ENCODE measurements at places on chromosomes 4 and X.
A peak's percentile ranks its signal among the peaks of the same experiment; 100 is the strongest.

- no peak for DNase-seq
Measured at GRCh38 chrX:13658602-13659001, 5.7 kb downstream of the TCEANC start.

GRCh38 chr4:89312066-89312465 lies 4.5 kb upstream of the GPRIN3 start:
- no peak for DNase-seq

DNA sequence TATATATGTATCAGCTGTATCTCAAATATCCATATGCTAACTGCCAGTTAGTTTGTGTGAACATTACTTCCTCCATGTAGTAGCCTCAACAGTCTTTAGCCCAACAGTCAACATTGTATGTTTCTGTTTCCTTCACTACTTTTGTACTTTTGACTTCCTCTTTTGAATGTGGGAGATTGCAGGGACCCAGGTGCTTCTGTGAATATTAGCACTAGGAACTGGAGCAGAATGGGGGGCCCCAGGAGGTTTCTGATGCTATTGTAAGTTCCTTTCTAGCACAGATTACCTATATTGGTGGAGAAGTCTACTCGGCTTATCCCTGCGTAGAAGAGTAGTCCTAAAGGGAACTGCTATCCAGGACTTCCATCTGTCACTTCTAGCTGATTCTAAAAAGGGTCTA lies 2.3 kb downstream of the PLAC8 start:
- DNase-seq, result no peak

DNA sequence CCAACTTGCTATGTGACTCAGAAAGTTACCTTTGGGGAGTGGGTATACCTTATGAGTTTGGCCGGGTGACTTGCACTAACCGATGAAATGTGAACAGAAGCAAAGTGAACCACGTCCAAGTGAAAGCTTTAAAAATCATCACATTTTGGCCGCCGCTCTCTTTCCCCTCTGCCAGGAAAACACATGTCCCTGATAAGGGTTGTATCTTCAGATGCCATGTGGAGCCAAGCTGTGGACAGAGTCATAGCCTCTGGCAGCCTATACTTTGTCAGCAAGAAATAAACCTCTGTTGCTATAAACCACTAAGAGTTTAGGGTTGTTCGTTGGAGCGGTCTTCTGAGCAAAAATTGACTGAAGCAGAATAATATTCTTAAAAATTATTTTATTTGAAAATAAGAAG lies 92.3 kb downstream of the PRDM5 start:
- no peak for DNase-seq

DNA sequence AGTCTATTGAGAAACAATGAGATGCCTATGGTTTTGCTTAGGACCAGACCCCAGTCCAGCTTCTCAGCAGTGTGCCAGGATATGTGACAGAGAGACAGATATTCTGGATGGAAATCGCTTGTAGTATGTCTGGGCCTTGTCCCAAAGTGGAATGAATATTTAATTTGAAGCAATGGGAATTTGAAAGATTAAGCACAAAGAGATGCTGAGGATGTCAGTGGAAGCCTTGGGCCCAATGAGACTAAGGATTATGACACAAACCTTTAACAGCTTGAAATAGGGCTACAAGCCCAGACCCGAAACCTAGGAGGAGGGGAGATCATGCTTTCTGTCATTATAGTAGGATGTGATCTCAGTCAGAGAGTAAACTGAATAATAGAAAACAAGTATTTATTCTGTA lies 459.2 kb downstream of the FAT4 start:
- no peak for DNase-seq

DNA sequence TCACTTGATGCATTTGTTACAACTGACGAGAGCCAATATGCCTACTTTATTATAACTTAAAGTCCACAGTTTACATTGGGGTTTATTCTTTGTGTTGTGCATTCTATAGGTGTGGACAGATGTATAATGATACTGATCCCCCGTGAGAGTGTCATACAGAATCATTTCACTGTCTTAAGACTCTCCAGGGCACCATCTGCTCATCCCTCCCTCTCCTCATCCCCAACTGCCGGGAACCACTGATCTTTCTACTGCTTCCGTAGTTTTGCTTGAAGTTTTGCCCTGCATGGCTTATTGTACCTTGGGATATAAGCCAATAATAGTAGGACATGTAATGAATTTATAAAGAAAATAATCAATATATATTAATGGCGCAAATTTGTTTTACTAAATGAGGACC lies 137.8 kb upstream of the MSX1 start:
- DNase-seq, result no peak

DNA sequence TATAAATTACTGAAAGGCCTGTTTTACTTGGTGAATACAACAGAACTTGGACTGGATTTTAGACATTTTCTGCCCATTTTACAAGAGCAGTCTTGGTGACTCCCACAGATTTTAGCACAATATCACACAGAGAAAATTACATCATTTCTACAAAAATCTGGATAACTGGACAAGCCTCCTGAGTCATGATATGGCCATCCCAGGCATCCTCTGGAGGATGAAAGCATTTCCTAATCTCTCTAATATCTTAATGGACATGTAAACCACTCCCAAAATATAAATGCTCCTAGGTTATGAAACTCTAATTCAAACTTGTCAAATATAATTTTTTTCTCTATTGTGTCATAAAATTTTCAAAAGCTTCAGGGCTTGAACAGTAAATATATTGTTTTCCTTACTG lies 1170.8 kb upstream of the PCDH7 start:
- no peak for DNase-seq

- no peak for DNase-seq
Measured at GRCh38 chr4:121252224-121252806, 88.2 kb upstream of the TNIP3 start.

DNA sequence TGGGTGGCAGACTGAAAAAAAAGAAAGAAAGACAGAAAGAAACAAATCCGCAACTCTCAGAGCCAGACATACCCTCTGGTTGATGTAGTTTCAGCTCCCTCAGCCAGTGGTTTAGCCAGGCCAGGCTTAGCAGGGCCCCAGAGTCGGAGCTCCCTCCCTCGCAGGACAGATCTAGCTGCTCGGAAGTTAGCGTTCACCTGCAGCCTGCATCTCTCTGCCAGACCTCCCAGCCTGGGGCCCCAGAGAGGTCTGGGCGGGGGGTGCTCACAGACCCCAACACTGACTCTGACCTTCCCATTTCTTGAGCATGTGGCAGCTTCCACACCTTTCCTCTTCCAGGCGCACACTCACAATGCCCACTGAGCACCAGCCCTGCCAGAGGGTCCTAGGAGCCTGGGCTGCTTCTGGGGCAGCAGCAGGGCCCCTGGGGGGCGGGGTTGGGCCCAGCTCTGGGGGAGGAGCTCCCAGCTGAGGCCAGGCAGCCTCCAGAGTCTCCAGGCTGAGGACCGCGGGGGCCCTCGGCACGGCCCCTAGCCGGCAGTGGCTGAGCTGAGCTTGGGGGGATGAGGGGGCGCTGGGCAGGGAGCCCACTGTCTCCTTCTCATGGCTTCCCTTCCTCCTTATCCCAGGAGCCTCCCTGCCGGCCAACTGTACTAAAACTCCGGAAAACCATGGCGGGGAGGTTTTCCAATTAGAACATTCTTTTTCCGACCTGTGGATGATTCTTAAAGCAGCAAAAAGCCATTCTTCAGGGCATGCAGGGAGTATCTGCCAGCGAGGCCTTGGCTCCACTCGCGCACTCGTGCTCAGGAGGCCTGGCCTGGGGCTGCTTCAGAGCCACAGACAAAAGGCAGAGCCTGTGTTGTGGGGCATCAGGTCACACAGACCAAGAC lies 4.6 kb upstream of the ZNF185 start:
- DNase-seq, result no peak

DNA sequence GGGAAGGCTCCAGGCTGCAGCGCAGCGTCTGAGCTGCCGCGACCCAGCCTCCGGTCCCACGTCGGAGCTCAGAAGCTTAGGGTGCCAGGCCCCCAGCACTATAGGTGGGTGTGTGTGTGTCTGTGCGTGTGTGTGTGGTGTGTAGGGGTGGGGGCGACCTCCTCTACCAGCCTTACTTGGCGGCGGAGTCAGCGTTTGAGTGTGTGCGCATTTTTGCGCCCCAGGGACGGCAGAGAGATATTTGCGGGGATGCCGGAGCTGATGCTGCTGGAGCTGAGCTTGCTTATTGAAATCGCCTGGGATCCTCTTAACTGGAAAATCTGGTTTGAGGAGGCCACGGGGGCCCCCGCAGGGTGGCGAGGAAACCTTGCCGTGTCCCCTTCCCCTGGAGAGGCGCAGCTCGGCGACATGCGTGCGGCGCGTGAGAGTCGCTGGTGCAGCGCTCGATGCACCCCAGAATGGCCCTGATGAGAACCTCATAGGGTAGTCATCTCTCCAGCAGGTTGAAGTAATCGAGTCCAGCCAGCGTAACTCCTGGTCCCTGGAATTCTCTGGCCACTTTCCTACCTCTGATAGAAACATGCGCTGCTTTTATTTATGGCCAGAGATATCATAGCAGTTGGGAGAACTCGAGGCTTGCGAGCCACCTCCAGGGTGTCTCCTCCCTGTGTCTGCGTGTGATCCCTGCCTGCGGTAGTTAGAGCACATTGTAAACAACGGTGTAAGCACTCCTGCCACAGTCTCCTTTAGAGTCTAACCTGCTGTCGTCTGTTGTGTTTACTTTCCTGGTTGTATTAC lies 2.7 kb downstream of the ADGRL3 start:
- DNase-seq, result peak; percentile 46

DNA sequence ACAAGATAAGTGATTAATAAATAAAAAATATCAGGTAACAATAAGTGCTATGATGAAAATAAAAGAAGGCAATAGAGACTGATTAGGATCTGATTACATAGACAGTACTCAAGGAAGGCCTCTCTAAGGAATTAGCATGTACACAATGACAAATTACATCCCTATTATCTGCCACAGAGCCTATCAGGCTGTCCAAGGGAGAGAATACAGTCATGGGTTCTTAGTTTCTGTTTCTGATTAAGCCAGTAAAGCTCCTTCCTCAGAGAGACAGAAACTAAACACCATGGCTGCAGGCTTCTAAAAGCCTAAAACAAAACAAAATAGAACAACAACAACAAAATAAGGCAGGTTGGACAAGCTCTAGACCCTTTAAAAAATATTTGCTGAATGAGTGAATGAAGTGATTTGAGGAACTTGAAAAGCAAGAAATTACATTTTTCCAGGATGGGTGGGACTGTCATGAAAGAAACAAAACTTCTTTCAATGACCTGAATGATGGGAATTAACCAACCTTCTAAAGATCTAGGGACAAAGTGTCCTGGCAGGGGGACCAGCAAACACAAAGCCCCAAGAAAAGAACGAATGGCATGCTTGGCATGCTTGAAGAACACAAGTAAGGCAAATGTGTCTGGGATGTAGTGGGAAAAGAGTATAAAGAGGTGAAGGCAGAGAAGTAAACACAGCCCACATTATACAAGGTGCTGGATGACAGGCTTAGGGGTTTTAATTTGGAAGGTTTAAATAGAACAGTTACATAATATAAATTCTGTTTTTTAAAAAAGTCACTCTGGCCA lies 44.1 kb downstream of the NAA11 start:
- no peak for DNase-seq

DNA sequence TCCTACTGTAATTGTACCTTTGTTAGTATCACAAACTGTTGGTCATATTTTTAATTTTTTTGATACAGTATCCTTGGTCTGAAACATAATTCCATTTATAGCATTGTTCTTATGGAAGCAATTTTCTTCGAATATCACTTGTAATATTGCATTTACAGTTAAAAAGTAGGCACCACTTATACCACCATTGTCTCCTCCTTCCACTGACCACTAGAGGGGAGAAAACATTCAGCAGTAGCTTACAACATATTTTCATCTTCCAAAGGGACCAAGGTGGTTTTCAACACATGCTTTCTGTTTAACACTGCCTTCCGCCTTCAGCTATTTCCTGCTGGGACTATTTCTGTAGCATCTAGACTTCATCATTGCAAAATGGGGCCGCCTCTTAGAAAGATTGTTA lies 146.2 kb downstream of the COL4A6 start:
- no peak for DNase-seq

GRCh38 chrX:136130931-136131833 lies 16.2 kb upstream of the FHL1 start:
- DNase-seq, result no peak

GRCh38 chr4:87052615-87053014 lies 117.8 kb downstream of the AFF1 start:
- DNase-seq, result no peak

GRCh38 chr4:20317424-20317985 lies 65.8 kb downstream of the SLIT2 start:
- no peak for DNase-seq

DNA sequence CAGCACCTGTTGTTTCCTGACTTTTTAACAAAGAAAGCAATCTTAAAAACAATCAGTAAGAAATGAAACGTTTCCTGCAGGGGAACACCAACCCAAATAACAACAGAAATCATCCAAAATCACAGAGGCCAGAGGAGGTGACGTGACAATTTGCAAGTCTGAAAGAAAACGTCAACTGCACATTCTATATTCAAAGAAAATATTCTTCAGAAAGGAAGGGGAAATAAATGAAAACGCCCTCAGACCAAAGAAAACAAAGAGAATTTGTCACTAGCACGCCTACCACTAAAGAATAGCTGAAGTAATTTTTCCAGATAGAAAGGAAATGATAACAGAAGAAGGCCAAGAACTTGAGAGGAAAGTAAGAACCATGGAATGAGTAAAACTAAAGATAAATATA lies 74.4 kb downstream of the CASP3 start:
- DNase-seq, result no peak

GRCh38 chr4:108155373-108155772 lies 13.4 kb downstream of the LEF1 start:
- no peak for DNase-seq

DNA sequence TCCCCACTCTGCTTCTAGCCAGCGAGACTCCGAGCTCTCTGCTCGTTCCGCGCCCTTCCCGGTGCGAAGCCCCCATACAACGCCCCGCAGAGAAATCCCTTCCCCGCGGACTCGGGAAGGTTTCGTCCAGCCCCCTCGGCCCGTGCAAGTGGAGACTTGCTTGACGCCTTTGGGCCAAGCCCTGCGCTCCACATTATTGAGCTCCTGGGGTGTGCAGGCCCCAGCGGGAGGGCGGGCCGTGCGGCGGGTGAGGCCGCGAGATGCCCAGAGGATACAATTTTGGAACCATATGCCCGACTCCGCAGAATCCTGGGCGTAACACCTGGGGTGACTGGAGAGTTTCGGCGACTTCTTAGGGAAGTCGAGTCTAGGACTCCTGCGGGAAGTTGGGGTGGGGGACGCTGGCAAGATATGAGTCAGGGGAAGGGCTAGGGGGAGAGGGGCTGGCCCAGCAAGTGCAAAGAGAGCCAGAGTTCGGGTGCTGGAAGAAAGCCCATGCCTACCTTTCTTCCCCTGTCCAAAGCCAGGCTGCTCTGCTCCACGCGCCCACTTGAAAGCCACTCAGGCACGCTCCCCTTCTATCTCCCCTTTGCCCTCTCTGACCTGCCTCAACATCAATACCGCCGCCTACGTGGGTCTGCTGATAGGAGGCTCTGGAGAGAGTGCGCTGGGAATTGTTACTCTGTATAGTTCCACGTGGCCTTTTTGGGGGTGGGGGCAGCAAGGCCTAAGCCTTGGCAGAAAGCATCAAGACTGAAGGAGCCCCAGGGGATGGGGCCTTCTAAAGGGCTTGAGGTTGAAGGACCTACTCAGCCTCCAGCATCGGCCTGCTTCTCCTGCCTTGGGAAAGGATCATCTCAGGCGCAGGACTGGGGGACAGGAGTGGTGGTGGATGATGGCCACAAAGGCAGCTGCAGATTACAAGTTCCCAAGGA lies 1.2 kb upstream of the ELF4 start:
- no peak for DNase-seq
